ENCODE measurements at places on chromosomes 16 and 17.

DNA sequence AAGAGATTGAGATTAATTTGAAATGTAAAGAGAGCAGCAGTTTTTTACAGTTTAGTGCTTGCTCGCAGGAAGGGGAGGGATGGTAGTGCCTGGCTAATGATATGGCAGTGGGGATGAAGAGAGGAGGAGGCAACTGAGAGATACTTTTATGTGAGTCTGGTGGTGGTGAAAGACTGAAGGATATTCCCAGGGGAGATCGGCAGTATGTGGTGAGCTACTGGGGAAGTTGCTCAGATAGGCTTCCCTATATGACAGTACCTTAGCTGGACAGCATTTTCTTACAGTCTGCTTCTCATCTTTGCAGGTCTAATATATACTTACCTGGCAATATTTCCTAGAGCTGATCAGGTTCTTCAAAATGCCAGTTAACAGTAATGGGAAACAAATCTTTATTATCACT, 8.6 kb downstream of the CEP95 start:
- no peak for DNase-seq

DNA sequence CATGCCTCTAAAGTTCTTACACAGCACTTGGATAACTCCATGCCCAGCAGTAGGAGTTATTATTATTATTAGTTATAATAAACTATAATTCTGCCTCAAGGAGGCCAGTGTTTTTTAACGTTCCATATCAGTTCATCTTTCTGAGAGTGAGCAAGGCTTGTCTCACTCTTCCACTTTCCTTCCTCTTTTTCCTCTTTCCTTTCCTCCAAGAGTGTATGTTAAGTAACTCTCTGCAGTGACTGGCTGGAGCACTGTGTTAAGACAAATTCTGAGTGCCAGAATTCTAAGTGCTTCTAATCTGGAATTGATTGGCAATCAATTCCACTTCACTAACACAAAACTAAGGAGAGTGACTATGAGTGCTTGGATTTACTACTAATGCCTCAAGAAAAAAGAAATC, 16.4 kb downstream of the CLEC19A start:
- no peak for DNase-seq

DNA sequence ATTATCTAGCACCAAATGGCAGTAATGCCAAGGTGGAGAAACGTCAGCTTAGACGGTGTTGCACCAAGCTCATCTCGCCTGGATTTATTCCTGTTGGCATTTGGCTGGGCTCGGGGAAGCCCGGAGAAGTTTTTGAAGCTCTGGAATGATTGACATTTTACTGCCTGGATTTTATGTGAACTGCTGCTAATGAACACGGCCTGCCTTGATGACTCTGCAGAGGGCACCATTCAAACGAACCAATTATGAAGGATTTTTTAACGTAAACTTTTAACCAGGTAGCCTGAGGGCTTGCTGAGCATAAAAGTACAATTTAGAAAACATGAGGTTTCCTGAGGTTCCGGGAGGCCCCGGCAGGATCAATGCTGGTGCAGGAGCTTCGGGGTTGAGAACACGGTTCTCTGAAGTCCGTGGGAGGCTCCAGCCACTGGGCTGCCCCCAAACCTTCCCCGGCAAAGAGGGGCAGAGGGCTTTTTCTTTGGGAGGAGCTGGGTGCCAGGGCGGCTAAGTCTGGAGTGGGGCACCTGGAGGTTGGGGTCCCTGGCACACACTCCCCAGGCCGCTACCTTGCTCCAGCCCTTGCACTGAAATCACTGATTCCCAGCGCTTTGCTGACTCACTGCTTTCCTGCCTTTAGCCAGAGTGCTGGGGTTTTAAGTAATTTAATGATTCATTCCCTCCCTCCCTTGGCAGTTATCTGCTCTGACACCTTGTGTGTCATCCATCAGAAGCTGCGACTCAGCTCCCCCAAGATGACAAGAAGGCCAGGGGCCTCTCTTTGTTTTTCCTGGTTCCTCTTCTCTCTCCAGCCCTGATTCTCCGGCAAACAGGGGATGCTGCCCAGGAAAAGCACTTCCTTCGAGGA, 161.2 kb upstream of the IRX3 start:
- DNase-seq = no peak

GRCh38 chr16:79310710-79311109, 289.8 kb downstream of the MAF start:
- no peak for DNase-seq

DNA sequence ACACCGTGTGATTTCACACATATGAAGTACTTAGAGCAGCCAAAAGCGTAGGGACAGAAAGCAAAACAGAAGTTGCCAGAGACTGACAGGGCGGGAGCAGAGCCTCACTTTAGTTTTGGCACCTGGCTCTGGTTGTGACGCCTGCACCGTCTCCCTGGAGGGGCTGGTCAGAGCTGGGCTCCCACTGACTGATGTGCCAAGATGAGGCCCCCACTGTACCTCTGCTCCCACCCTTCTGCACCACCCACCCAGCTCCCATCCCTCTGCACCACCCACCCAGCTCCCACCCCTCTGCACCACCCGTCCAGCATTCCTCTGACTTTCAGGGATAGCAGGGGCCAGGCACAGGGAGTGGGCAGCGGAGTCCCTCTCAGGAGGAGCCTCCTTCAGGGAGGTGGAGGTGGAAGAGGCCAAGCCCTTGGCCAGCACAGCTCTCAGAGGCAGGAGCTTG, 3.2 kb upstream of the PRSS21 start:
- DNase-seq = no peak

- no peak for DNase-seq
Observed at GRCh38 chr16:80019395-80019794, 418.9 kb upstream of the MAF start.

- DNase-seq = no peak
Observed at GRCh38 chr17:40071313-40072039, 8.7 kb downstream of the THRA start.

GRCh38 chr16:4347010-4347409, 4.1 kb downstream of the PAM16 start:
- no peak for DNase-seq

GRCh38 chr17:2283302-2283701, 20.3 kb downstream of the SMG6 start:
- DNase-seq = no peak

DNA sequence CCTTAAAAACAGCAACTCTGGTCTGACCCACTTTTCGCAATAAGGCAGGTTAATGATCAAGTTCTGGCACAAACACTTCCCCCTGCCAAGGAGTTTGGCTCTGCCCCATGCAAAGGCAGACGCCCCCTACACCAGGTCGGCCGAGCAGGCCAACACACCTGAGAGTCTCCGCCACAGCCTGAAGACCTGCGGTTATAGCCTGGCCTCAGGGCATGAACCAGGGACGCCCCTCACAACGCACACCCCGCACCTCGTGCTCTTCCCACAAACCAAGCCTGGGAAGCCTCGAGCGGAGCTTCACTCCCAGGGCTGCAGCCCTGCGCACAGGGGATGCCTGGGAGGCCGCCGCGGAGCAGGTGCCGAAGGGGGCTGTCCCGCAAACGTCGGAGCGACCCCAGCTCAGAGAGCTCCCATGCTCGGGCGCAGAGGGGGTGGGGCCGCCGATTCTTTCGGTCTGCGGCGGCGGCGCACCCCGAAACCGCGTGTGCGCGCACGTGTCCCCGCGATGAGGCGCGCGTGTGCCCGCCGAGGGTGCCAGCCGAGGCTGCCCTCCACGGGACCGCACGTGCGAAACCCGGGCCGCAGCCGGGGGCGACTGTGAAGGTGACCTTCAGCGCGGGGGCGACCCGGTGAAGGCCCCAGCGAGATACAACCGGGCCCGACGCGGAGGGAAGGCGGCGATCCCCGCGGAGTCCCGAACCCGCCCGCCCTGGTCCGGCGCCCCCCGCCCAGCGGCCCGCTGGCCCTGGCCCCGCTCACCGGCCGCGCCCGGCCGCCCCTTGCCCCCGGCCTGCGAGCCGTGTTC, 559 bp downstream of the CLUH start:
- peak; percentile 26 for DNase-seq

DNA sequence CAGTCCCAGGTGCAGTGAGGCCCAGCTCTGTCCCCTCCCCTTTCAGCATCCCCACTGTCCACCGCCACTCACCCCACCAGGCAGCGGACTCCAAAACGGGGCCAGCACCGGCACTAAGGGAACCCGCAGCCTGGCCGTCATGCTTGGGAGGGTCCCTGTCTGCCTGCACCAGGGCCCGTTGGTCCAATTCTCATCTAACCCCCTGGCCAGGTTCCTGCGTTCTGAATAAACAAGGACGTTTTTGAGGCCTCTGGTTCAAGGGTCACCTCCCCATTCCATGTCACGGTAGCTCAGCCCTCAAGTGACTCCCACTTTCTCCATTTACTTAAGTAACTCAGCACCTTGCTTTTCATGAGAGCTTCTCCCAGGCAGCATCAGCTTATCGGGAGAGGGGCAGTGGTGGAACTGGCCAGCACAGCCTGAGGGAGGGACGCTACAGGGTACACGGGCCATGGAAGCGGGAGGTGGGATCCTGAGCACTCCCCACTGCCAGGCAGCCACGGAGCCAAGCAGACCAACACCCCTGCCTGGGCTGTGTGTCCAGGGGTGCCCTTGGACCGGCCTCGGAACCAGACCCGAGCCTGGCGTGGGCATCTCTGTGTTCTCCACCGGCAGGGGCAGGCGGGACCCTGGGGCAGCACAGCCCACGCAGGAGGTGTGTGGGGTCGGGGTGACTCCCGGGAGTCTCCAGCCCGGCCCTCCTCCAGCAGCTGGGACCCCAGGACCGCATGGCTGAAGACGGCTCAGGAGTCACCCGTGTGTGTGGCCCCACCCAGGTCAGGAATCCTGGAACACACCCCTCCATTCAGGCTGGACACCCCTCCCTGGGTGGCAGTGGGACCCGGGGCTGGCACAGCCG, 74.9 kb upstream of the GNG13 start:
- no peak for DNase-seq

GRCh38 chr16:86221085-86221484, 289.2 kb upstream of the FOXF1 start:
- DNase-seq = no peak

GRCh38 chr16:7646821-7647500, 314.3 kb downstream of the RBFOX1 start:
- DNase-seq = no peak

DNA sequence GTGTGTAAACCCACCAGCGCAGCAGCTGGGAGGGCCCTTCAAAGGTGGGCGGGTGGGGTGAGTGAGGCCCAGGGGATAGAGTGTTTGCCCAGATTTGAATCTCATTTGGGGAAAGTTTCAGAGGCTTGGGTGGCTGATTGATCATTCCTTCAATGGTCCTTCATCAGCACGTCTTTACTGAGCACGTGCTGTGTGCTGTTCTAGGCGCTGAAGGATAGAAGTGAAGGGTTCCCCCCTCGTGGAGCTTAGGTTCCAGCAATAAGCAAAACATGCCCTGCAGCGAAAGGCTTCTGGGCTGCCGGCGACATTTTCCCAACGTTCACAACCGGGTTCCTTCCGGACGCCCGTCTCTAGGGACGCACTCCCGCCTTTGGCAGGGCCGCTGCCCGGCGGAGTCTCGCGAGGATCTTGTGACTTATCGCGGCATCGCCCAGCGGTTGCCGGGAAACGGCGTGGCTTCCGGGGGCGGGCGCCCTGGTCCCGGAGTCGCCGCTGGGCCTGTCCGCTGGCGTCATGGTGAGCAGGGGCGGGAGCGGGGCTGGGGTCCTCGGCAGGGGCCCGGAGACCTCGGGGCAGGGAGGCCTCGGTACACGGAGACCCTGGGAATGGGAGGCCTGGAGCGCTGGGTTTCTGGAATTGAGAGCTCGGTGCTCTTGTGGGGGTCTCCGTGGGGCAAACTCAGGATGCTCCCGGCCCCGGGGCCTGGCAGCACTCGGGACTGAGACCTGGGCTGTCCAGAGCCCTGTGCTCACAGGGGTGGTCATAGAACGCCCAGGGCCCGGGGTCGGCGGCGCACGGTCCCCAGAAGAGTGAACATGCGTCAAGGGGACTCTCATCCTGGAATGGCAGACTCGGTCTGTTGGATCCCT, 3.2 kb upstream of the DBNDD1 start:
- DNase-seq = peak; percentile 83

DNA sequence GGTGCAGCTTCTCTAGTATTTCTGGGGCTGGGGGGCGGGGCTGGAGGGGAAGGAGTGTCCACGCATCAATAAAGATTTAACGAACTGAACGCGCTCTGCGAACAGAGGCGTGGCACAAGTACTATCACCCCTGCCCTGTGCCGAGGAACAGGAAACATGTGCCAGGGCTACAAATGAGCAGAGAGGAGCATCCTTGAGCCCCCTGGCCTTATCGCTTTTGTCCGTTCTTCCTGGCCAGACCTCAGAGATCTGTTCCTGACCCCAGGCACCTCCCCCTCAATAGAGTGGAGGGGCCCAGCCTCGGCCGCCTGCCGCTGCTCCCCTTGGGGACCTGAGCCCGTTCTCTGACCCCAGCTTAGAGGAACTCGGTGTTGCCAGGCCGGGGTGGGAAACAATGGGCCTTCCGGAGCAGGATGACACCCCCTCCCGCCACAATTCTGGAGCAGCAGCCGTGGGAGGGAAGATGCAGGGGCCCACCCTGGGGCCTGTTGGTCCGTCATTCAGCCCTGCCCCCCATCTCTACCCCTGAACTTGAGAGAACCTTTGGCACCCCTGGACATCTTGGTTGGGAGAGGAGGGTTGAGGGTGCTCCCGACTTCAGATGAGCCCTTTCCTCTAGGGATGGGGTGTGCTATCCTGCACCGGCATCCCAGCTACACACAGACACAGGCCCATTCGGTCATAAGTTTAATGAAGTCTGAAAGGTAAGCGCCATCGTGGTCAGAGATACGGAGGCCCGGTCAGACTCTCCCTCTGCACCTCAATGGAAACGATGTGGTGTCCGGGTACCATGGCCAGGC, 1.1 kb downstream of the NAA38 start:
- no peak for DNase-seq
